ENCODE measurements at places on chromosomes 4 and X.

- no peak for DNase-seq
Observed at GRCh38 chrX:29155286-29155685, 568.0 kb downstream of the IL1RAPL1 start.

DNA sequence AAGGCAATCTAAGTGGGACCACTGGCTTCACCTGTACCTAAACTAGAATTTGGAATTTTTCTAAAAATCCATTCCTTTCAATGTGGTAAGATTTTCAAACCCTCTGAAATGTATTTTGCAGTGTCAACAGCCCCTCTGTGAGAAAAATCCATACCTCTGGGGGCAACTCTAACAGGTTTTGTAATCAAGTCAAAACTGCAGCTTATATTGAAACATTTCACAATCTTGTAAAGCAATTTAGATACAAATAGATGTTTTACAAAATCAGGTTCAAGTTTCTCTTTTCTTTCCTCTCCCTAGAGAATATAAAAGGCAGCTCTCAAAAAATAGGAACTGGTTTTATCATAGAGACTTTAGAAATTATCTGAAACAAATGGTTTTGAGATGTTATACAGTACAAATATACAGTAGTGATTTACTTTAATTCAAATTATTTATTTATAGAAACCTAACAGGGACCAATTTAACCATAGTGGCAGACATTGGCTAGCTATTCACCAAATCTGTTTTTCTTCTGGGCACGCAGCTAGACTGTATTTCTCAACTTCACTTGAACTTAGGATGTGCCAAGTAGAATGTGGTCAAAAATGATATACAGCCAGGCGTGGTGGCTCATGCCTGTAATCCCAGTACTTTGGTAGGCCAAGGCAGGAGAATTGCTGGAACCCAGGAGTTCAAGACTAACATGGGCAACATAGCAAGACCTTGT is 36.3 kb upstream of the SPINK2 start:
- no peak for DNase-seq

DNA sequence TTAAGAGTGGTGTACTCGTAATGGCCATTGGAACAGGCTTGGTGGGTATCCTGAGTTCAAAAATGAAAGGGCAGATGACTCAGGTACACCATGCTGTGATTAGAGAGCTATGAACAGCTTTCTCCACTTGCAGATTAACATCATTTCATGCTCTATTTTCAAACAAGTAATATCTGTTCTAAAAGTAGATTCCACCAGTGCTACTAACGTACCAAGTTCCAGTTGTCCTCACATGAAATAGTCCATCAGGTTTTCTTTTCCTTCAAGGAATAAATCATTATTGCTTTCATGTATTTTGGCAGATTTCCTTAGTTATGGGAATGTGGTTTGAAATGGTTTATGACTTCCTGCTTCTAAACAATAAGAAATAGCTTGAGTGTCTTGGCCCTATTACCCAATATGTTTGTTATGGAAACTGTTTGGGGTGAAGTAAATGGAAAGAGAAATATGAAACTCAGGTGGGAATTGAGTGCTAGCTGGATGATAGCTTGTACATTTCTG is 49.9 kb downstream of the PCDH7 start:
- DNase-seq: no peak

DNA sequence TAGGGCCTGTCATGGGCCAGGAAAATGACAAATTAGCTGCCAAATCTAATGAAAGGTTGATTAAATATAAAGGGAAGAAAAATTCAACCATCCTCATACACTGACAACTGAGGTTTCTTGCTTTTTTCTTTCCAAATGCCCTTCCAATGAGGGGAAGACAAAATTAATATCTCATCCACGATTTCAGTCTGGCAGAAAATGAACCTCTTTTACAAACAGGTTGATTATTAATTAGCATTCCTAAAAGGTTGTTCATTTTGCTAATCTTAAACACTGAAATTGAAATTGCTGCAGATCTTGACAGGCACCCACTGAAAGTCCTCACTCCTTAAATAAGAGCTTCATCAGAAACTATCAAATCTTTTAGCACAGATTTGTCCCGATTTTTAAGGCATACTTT is 45.5 kb downstream of the NPFFR2 start:
- DNase-seq: no peak

DNA sequence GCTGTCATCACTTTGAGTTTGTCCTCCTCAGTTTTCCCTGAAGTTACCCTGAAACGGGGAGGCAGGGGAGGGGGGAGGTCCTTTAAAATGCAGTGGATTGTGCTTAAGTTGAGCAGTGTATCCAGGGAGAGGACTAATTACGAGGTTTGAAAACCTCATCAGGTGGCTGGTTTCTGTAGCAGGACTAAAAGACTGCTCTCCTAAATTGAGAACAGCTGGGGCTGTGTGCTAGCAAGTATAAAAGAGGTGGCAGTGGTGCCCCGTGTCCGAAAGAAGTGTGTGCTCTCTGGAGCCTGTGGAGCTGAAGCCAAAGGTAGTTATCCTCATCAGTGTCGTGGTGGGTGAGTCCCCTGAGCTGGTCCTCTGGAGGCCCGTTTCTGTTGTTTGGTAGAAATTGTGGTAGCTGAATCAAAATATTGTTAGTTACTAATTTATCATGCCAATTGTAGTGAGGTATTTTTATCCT is 37.2 kb upstream of the CYP2U1 start:
- DNase-seq: no peak

GRCh38 chrX:79409657-79410056 is 42.5 kb upstream of the ITM2A start:
- no peak for DNase-seq

DNA sequence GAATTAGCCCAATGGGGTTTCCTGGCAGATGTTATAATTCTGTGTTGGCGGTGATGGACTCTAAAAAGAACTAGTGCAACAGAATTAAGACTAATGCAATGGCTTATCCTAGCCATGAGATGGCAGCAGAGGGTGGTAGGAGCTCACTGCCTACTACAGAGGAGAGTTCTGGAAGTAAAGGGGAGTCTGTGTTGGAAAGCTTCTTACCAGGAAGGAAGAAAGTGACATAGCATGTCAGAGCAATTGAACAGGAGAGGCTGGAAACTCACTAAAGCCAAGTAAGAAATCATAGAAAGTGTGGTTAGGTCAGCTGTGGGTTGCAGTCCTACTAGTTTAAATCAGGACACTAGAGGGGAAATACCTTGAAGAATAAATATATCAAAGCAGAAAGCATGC is 6.3 kb upstream of the TRPC5OS start:
- DNase-seq: no peak

GRCh38 chr4:110532901-110533589 is 57.1 kb downstream of the ENPEP start:
- DNase-seq: no peak

GRCh38 chrX:14073556-14073955 is 43.9 kb upstream of the GEMIN8 start:
- DNase-seq: no peak

DNA sequence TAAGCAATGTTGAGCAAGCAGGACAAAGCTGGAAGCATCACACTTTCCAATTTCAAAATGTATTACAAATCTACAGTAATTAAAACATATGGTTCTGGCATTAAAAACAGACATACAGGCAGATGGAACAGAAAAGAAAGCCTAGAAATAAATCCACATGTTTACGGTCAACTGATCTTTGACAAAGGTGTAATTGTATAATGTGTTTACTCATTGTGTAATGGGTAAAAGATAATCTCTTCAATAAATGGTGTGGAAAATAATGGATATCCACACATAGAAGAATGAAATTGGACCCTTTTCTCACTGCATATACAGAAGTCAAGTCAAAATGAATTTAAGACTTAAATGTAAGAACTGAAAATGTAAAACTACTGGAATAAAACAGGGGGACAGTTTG is 394.2 kb downstream of the ANKRD50 start:
- no peak for DNase-seq

DNA sequence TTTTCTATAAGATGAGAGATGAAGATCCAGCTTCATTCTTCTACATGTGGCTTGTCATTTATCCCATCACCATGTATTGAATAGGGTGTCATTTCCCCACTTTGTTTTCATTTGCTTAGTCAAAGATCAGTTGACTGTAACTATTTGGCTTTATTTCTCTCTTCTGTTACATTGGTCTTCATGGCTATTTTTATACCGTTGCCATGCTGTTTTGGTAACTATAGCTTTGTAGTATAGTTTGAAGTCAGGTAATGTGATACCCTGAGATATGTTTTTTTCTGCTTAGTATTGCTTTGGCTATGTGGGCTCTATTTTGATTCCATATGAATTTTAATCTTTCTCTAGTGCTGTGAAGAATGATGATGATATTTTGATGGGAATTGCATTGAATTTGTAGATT is 514.3 kb downstream of the GBA3 start:
- no peak for DNase-seq

DNA sequence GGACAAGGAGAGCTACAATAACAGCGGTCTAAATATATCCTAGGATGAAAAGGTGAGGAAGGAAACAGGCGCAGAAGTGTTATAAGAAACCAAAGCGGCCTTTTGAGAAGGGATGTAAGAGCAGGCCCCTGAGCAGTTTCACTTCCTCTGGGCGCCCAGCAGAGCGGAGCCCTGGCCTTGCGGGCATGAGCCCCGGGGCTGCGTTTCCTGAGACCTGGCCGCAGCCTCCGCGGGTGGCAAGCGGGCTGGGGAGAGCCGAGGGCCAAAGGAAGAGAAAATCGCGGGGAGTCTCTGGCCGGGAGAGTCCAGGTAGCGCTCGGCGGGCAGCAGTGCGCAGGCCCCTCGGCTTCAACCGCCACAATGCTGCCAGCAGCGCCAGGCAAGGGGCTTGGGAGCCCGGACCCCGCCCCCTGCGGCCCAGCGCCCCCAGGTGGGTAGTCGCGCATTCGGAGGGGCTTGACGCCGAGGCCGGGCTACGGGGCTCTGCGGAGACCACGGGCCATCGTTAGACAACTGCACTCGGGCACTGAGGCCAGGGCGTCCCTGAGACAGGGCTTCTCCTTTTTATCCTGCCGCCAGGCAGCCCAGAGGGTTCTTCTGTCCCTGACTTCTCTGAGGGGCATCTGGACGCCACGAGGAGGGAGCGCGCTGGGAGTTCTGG is at the start of gene BANK1:
BANK1 (plus strand) TSS at position 210 of the 661 bp plus-strand sequence; CDS start at position 361, 151 bp downstream.
- DNase-seq: peak; percentile 5

- DNase-seq: no peak
Observed at GRCh38 chr4:28565396-28565795, 1704.8 kb downstream of the STIM2 start.

GRCh38 chr4:162684371-162684700 is 482.4 kb downstream of the NAF1 start:
- DNase-seq: no peak

DNA sequence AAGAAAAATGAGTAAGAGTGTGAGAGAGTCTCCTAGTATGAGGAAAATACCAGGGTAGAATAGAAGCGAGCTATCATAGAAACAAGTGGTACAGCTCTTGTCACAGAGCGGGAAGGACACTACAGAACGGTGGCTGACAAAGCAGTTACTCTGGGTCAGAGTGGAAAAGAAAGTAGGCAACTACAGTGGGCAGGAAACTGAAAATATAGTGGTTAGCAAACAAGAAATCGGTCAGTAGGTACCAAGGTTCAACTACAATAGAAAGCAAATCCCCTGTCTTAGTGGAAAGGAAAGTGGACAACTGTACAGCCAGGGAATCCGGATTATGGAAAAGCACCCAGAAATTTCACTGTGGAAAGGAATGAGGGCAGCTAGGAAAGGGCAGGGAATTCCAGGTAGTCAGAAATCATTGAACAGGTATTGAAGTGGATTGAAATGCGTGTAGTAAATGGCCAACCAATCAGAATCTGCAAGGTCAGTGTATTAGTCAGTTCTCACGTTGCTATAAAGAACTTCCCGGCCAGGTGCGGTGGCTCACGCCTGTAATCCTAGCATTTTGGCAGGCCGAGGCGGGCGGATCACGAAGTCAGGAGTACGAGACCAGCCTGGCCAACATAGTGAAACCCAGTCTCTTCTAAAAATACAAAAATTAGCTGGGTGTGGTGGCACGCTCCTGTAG is 219.6 kb upstream of the DIAPH2 start:
- DNase-seq: no peak

- no peak for DNase-seq
Observed at GRCh38 chr4:23361453-23361852, 528.4 kb downstream of the PPARGC1A start.

DNA sequence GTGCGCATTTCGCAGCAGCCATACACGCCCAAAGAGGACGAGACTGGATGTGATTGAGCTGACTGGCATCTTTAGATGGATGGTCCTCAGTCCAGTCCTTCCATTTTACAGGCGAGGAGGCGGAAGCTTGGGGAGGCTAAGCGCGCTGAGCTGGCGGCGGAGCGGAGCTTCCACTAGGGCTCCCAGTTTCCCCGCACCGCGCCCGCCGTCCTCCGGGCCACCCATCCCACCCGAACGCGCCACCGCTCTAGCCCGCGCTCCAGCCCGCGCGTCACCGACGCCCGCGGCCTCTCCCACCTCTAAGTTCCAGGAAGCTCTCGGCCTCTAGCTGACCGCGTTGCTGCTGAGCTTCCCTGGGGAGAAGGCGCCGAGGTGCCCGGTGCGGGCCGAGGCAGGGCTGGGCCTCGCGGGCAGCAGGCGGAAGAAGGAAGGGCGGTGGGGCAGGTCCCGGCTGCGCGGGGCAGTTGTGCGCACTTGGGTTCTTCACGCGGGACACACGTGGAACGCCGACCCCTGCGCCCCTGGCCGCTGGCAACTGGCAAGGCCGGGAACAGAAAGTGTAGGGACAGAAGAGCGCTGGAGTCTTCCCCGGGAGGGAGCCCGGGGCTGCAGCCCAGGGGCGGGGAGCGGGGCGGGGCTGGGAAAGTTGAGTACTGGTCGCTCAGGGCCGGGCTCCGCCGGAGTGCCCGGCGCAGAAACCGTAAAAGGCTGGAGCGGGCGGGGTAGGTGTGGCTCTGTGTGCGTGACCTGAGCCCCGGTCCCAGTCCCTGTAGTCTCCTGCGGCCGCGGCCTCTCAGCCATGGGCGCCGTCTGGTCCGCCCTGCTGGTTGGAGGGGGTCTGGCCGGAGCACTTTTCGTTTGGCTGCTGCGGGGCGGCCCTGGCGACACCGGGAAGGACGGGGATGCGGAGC is at the start of gene STBD1:
STBD1 (plus strand) TSS at position 763 of the 911 bp plus-strand sequence; CDS start at position 800, 37 bp downstream.
- DNase-seq: no peak

DNA sequence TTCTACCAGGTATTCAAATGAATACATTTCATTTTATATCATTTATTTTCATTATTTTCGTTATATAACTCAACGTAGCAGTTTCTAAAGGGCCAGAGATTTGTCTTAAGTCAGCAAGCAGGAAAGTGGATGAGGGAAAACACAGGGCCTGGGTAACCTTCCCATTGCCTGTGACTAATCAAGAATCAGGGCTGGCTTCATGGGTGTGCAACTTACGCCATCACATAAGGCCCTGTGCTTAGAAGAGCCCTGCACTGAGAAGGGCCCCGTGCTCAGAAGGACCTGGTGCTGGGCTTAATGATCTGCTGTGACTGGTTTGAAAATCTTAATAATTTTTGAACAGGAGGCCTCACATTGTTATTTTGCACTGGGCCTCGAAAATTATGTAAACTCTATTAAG is 65.4 kb upstream of the FAM9C start:
- no peak for DNase-seq

GRCh38 chrX:115030625-115031024 is 13.2 kb upstream of the IL13RA2 start:
- DNase-seq: no peak

GRCh38 chrX:1391370-1391706 is 575 bp downstream of the SLC25A6 start:
- DNase-seq: no peak

Measured in activated naive CD4-positive, alpha-beta T cell (primary cell).